ENCODE measurements at places on chromosomes 3 and 15.

DNA sequence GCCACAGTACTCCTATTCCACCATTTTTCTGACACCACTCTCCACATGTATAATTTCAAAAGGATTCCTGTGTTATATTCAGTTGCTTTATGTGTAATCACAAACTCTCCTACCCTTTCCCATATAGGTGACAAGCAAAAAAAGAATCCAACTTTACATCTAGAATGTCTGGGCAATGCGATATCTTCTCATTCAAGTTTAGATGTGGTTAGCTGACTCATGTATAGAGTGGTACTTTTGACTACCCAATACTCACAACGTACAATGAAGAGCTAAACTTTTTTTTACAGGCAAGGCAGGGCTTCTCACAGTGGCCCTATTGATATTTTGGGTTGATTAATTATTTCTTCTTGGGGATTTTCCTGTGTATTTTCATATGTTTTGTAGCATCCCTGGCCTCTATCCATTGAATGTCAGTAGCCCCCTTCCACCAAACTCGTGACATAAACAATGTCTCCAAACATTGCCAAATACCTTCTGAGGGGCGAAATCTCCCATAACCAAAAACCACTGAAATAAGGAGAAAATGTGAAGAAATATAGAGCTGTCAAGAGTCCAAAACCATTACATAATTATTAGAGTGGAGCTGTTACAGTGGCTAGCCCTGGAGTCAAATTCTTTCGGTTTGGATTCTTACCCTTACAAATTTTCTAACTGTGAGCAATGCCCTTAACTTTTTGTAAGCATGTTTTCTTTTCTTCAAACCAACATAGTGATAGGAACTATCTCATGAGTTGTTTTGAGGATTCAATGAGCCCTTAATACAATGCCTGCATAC lies 342.6 kb downstream of the NSUN3 start:
- no peak for DNase-seq

DNA sequence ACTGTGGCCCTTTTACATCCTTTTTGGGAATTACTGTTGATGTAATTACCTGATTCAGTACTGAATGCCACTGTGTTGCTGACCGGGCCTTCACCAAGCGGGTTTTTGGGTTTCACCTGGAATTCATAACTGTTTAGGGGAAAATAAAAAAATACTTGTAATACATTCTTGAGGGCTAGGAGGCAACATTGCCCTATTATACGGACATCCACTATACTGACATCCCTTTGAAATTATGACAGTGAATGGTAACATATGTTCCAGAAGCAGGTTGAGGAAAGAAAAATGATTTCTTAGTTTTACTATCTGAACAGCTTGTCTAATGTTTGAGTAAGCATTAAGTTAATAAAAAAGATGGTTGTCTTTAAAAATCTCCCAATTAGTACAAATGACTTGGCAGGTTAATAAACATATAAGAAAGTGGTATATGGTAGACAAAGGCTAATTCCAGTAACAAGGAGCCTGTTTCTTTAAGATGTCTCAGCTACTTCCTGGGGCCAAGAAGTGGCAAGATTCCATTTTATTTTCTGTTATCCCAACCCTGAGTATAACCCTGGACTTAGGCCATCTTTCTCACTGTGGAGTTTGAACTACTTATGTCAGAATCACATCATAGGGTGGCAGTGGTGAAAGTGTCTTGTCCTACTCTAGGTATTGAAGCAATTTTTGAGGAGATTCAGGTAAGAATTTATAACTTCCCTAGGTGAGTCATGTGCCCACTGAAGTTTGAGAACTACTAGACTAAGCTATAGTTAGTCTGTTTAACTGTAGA lies 45.5 kb downstream of the TFG start:
- no peak for DNase-seq

- DNase-seq = peak; percentile 29
Measured at GRCh38 chr3:177196456-177197040, 734 bp downstream of the TBL1XR1 start.

DNA sequence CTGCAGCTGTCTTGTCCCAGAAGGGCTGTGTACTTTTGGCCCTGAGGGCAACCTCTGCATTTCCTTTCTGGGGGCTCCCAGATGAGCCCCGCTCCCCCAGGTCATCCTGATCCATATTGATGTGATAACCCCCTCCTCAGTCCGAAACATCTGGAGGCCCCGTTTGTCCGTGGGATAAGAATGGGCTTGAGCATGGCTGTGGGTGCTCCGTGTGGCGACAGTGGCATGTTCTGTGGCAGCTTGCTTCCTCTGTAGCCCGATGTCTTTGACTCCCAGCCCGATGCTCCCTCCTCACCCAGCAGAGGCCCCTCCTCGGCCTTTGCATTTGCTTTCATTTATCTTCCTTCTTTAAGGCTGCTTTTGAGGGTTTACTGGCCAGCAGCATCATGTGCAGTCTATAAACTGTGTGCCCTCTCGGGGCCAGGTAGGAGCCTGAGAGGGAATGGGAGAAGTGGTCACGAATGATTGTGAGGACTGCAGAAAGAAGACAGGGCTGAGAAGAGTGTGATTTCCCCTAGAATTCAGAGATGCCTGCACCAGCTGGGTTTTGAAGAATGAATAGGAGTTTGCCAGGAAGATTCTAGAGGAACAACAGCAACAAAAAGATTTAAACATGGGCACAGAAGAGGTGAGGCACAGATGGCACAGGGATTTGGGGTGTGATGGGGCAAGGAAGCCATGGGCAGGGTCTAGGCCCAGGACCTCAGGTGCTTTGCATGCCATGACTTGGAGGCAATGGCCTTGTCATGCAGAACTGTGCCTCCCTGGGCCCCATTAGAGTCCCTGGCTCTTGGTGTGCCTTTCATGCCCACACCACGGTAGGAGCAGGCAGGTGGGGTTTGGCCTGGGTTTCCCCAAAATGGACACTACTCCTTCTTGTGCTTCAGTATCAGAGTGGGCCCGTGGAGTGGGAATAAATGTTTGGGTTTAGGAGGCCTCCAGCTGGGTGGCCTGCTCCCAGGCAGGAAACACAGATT lies 34.2 kb downstream of the APBA2 start:
- no peak for DNase-seq

DNA sequence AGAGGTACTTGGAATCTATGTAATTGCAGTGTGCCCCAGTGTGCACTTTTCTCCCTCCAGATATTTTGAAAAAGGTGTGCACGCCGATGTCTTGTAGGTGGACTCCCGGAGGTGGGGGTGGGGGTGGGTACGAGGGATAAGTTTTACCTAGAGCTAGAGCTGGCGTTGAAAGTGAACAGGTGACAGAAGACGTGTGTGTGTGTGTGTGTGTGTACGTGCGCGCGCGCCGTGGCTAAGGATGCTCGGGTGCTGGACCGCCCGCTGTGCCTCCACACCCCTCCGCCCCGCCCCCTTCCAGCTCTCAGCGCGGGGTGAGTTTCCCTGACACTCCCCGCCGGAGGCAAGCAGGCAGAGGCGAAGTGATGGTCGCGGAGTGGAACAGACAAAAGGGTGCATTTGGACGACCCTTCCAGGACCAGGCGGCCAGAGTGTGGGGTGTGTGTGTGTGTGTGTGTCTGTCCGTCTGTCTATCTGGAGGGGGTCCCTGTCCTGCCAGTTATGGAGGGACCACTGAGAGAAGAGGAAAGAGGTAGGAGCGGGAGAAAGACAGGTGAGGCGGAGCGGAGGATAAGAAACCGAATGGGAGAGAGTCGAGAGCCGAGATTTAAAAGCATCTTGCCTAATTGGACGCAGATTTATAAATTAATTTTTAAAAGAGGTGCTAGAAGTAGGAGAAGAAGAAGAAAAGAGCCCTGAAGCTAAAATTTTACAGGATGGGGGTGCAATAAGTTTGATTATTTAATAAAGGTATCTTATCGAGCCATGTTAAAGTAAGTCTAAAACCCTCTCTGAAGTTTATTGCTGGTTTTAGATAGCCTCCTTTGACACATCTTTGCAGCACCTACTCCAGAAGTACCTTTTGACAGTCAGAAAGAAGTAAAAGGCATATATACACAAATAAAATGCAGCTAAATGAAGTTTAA lies 335.8 kb upstream of the THRB start:
- DNase-seq = no peak

GRCh38 chr3:14929310-14930074 lies 17.9 kb upstream of the NR2C2 start:
- no peak for DNase-seq

DNA sequence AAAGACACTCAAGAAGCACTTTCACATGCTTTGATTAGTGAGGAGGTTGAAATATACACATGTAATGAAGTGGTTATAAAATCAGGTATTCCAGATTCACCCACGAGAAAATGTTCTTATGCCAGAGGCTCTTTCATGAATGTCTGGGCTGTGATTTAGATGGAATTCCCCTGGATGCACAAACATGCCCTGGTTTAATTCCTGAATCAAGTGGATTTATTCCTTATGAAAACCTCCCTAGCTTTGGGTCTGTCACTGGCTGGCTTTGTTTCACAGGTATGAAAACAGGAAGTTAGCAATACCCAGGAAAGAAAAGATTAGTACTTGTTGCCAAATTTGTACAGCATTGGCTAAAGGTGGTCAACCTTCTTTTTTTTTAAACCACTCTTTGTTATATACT lies 1123.0 kb downstream of the ROBO1 start:
- DNase-seq = no peak

DNA sequence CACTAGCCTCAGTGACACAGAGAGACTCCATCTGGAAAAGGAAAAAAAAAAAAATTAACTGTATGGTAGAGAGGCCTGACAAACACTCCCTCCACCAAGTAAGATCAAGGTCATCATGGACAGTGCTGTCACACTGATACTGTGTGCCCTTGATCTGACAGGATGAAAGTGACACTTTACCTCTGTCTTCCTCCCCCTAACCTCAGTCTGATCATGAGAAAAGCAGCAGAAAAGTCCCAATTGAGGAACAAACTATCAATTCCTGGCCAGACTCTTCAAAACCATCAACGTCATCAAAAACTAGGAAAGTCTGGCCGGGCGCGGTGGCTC lies 26.7 kb downstream of the PGPEP1L start:
- no peak for DNase-seq

DNA sequence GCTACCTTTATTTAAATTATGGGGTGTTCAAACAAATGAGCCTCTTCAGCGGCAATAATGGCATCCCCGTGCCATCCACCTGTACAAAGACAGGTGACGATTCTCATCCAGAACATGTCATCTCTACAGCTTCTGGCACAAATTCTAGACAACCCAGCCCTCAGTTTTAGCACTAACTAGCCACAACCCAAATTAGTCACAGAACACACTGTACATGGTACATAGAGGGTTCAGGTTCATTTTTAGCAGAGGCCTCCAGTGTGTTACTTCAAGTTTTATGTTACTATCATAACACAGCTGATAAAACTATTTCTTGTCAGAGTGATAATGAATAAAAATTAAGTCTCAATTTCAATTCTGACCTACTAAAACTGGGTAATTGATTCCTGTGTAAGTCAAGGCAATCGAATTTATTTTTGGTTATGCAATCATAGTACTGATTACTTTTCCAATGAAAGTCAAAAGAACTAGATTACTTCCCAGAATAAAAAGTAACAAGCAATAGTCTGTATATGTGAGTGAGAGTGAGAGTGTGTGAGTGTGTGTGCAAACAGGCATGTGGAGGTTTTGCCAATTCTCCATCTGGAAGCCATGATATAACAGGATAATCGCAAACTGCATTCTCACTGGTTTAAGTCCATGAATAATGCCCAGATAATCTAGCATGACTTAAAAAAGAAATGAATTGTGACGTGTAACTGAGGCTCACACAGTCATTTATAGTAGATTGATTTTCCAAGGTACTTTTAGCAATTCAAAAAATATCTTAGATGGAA lies 37.4 kb downstream of the SHQ1 start:
- no peak for DNase-seq

DNA sequence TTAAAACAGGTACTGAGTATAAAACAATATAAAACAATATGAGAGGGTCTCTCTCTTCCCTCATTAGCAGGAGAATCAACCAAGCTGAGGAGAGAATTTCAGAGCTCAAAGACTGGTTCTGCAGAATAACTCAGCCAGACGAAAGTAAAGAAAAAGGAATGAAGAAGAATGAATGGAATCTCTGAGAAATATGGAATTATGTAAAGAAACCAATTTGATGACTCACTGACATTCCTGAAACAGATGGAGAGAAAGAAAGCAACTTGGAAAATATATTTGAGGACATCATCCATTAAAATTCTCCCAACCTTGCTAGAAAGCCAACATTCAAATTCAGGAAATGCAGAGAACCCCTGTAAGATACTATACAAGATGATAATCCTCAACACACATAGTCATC lies 630.9 kb downstream of the PYDC2 start:
- no peak for DNase-seq

- no peak for DNase-seq
Measured at GRCh38 chr3:137525471-137525870, 238.6 kb upstream of the SOX14 start.

- DNase-seq = no peak
Measured at GRCh38 chr3:65466300-65466988, 572.3 kb downstream of the MAGI1 start.

GRCh38 chr3:110767838-110768237 lies 303.8 kb upstream of the NECTIN3 start:
- no peak for DNase-seq

GRCh38 chr15:50463423-50464358 lies 39.5 kb downstream of the USP8 start:
- DNase-seq = no peak

GRCh38 chr3:83498361-83499016 lies 1460.3 kb upstream of the CADM2 start:
- DNase-seq = no peak

DNA sequence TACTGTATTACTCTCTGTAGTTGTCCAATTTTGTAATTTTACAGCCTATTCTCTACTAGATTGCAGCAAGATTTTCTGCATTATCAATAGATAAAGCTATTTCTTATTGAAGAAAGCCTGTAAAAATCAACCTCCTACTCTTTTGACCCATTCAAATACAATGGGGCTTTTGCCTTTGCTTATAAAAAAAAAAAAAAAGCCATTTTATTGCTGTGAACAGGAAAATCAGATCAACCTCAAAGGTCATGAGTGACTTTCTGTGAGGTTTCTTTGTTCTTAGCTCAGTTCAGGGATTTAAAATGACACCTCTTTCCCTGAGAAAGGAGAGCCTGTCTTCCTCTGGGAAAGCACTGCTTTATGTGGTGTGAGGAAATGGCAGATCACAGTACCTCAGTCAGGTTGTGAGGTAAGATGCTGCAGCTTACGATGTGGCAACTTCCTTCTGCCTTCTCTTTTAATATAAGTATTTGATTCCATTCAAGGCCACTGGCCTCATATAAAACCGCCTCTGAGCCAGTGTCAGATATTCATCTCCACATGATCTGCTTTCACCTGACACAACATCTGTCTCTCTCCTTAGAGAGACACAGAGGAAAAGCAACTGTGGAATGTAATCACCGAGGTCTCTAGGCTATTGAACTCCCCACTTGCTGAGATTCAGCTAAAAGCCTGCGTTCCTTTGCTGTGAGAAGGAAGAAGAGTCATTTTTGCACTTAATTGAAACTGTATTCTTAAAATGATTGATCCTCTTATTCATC lies 161.5 kb upstream of the MB21D2 start:
- no peak for DNase-seq

Measured in activated T-helper 2 cell treated with anti-CD3 and anti-CD28 coated beads, Interferon-gamma antibody, Interleukin-2, Interleukin-4, amounts not matched to agents 10 μg/mL and 5 μg/mL and 100 μg/mL, durations not matched to agents 14 hours and 24 hours and 36 hours (primary cell).